Endothelial cell of coronary artery (primary cell): ENCODE measurements at places on chromosomes 13 and 19. TPM values are rescaled to one million over a fixed set of nuclear protein-coding genes. Genes with fewer than 3 reads are reported as not detected.

SH2D3A gene
- total RNA-seq = 0.18 and 0.38 TPM in 2 replicates

EFNB2 gene
- total RNA-seq = 50.2 and 129 TPM in 2 replicates

KRTDAP gene
- not detected in 2 replicates for total RNA-seq

FPR1 gene
- total RNA-seq = not detected in 2 replicates

PSG6 gene
- total RNA-seq = not detected in 2 replicates

ZNF723 gene
- total RNA-seq = not detected in 2 replicates

RPS19 gene
- 2,258 and 2,371 TPM in 2 replicates for total RNA-seq

MAP2K2 gene
- 178 and 202 TPM in 2 replicates for total RNA-seq

CD70 gene
- total RNA-seq = not detected in 2 replicates

CABP5 gene
- total RNA-seq = not detected in 2 replicates

FGF22 gene
- total RNA-seq = 0.09 TPM in 1 of 2 replicates, not detected in the other

ZFP28 gene
- total RNA-seq = 3.5 and 5.4 TPM in 2 replicates

SLC25A15 gene
- 16.1 and 22.0 TPM in 2 replicates for total RNA-seq

METTL21C gene
- total RNA-seq = not detected in 2 replicates

FXYD7 gene
- total RNA-seq = not detected in 2 replicates

SLC44A2 gene
- 26.1 and 40.2 TPM in 2 replicates for total RNA-seq

FBXL12 gene
- total RNA-seq = 7.4 and 9.3 TPM in 2 replicates

ZNF793 gene
- total RNA-seq = 0.09 and 0.28 TPM in 2 replicates

PDE4C gene
- 0.09 and 0.28 TPM in 2 replicates for total RNA-seq

TEX26 gene
- not detected in 2 replicates for total RNA-seq

ZNF583 gene
- total RNA-seq = 3.5 and 5.4 TPM in 2 replicates

FUT1 gene
- total RNA-seq = 4.5 and 6.9 TPM in 2 replicates

CACNG6 gene
- total RNA-seq = 1.6 and 3.3 TPM in 2 replicates

SYNE4 gene
- not detected in 2 replicates for total RNA-seq

MATK gene
- not detected in 2 replicates for total RNA-seq

ZNF442 gene
- total RNA-seq = 0.81 and 1.8 TPM in 2 replicates

KLK3 gene
- total RNA-seq = not detected in 2 replicates

ATP4A gene
- total RNA-seq = not detected in 2 replicates

KIR2DL4 gene
- not detected in 2 replicates for total RNA-seq

IZUMO2 gene
- total RNA-seq = not detected in 2 replicates
